Activated CD4-positive, CD25-positive, alpha-beta regulatory T cell treated with anti-CD3 and anti-CD28 coated beads, Interleukin-2, amount 50 U/mL, for 16 hours (primary cell): ENCODE measurements at places on chromosomes 2 and 18.

GRCh38 chr2:23524261-23524706, 139.3 kb downstream of the KLHL29 start:
- no peak for DNase-seq

- DNase-seq = no peak
Observed at GRCh38 chr2:203867561-203868200, at the start of gene CTLA4. CTLA4 (plus strand) TSS chr2:203867771; CDS start chr2:203867943, 172 bp downstream.

DNA sequence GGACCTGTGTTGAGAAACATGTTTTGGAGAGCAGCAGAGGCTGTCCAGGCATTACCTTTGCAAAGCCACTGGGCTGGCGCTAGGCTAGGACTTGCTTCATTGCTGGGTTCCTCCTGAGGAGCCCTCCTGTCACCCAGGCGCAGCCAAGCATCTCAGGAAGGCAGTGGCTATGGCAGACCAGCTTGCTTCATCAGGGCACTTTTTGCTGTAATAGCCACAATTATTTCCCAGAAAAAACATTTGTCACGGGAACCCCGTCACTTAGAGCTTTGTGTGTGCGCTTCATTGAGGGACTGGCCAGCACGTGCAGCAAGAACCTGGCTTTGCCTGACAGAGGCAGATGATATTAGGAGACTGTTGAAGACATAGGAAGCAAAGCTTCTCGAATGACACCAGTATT, 36.4 kb downstream of the SLC20A1 start:
- DNase-seq = no peak

DNA sequence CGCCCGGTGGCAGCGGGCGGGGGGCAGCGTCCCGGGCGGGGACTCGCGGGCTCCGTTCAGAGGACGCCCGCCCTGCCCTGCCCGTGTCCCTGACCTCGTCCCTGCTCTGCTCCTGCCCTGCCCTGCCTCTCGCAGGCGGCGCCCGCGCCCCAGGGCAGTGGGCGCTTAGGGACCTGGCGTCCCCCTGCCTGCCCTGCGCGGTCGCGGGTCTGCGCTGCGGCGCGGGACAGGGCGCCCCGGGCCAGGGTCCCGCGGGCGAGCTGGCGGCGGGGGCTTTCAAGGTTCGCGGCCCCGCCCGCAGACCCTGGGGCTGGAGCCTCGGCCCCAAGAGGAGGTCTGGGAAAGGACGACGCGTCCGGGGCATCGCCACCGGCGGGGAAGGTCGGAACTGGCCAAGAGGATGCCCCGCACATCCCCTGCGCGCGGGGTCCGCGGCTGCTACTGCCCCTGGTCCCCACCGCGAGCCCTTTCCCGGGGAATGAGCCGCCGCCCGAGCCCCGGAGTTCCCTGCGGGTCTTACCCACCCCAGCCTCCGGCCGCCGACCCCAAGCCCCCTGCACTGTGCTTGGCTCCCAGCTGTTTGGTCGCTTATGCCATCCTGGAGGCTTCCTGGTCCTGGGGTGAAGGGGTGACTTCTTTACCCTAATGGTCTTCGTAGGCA, 679 bp downstream of the RNF144A start:
- DNase-seq = no peak

GRCh38 chr18:51943281-51943680, 396.7 kb upstream of the DCC start:
- no peak for DNase-seq

DNA sequence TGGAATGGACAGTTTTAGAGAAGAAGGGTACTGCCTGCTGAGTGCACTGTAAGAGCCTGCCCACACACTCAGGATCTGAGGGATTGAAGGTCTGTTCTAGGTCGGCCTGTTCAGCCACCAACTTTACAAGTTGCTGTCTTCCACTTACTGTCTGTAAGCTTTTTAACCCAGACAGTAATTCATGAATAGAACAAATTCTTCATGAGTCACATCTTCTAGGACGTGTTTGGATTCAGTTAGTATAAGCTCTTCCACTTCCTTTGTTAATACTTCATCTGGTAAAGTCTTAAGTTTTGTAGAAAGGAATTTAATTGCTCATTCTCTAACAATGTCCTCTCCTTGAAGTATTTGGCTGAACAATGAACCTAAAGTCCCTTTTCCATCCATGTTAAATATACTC, 74.6 kb downstream of the PDE11A start:
- no peak for DNase-seq

DNA sequence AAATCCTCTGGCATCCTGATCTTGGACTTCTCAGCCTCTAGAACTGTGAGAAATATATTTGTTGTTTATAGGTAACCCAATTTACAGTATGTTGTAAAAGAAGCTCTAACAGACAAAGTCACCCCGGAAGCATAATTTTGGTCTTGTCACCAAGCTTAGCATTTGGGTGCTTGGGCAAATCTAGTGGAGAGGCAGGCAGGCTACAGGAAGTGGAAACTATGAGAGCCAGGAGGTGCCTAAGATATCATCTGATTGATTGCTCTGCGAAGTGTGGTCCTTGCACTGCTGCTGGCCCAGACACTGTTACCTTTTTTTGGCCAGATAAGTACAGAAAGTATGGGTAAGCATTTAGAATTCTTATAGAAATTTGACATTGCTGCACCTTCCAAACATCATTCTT, 102.9 kb downstream of the CDC42EP3 start:
- DNase-seq = no peak

DNA sequence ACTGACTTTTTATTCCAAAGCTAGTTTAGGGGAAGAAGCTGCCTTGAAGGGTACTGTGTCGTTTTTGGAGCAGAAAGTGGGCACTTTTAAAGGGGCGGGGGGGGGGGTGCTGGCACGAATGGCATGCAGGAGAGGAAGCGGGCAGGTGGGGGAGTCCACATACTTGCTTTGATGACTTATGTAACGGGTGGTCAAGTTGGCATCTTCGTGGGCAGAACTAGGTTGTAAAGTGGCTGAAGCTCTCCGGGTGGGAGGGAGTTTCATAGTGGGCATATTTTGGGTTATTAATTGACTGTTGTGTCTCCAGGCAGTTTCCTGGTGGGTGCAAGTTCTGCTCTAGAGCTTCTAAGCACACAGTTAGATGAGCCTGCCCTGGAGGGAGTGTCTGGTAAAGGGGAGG, 19.9 kb downstream of the PCARE start:
- no peak for DNase-seq
